ENCODE measurements at places on chromosomes 3 and 15. TPM values are rescaled to one million over a fixed set of nuclear protein-coding genes. Genes with fewer than 3 reads are reported as not detected.

Gene ARIH2
- 117 TPM for total RNA-seq

DNA sequence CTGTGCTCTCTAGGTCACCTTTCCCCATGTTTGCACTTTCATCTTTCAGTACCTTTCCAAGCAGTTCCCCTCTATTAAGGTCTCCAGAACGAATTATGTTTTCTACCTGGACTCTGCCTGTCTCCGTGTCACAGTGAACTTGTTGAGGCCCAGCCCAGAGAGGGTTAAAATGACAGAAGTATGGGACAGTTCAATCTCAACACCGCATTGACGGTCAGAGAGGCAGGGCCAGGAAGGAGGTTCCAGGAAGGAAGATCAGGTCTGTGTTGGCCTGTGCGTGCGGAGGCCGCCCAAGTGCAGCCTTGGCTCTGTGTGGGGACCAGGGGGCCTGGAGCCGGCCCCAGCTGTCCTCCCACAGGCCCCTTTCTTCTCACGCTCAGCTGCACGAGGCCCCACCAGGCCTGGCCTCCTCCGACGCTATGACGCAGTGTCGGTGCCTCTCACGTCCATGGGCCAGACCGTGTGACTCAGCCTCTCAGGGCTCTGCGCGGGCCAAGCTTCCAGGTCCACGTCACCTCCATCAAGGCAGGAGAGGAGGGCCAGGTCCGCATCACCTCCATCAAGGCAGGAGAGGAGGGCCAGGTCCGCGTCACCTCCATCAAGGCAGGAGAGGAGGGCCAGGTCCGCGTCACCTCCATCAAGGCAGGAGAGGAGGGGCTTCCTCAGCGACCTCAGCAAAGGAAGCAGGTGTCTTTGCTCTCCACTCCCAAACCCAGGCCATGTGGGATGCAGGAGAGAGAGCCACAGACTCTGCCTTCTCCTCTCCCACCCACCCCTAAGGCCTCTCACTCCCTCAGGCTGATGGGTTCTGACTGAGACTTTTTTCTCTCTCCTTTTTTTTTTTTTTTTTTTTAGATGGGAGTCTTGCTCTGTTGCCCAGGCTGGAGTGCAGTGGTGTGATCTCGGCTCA is 83.1 kb downstream of the CPN2 start:
- DNase-seq, result no peak

Gene PLSCR5
- not detected for total RNA-seq

GRCh38 chr3:9994086-9994844 is 7.6 kb upstream of the EMC3 start:
- DNase-seq, result no peak

DNA sequence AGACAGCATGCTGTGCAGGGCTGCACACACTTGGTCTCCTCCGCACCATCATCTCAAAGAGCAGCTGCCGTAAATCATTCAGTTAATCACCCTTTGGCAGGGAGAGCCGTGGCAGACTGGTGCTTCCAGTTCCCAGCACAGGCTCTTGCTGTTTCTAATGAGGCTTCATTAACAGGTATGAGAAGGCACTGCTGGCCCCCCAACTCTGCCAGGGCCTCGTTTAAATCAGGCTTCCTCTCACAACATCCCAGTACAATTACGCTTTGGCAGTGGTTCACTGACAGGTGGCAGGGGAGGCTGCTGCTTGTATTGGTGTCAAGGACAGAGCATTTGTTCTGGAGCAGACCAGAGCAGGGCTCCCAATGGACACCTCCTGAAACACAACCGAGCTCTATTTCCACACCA is 77.1 kb downstream of the BFSP2 start:
- DNase-seq, result no peak

Gene AGBL1
- total RNA-seq, result not detected

DNA sequence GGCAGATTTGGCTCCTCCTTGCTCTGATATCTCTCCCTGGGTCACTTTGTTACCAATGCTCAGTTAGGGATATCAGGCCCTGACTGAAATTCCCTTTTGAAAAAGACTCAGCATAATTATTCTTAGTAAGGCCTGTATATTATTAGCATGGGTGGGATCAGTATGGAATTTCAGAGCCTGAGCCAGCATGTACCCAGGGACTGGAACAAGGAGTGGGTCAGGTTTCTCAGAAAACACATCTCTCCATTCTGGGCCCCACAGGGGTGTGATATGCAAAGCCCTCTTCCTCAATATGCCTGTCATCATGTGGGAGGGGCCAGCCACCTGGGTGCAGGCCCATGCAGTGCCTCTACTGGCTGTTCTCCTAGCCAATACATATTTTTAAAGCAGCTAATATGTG is 423.2 kb downstream of the EPHB1 start:
- no peak for DNase-seq

GRCh38 chr3:18481946-18482548 is 56.9 kb upstream of the SATB1 start:
- DNase-seq, result no peak

Gene CCR9
- total RNA-seq, result 7.3 TPM

DNA sequence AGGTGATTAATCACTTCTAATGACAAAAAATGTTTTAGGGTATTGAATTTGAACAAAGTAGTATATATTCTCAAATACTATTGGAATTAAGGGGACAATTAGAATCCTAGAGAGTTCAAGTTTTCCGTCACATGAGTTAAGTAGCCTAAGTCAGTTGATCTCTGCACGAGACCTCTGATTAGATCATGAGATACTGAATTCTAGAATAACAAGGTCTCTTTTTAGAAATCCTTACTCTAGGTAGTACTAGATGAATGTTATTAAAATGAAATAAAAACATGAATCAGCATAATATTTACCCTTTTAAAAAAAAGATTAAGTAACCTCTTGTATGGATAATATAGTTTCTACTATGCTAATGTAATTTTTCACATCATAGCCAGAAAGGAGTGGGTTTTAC is 43.4 kb downstream of the MYO5A start:
- no peak for DNase-seq

- no peak for DNase-seq
Observed at GRCh38 chr15:60633426-60633968, 154.6 kb upstream of the ICE2 start.

- DNase-seq, result no peak
Observed at GRCh38 chr3:54641226-54642014, 286.4 kb downstream of the LRTM1 start.

DNA sequence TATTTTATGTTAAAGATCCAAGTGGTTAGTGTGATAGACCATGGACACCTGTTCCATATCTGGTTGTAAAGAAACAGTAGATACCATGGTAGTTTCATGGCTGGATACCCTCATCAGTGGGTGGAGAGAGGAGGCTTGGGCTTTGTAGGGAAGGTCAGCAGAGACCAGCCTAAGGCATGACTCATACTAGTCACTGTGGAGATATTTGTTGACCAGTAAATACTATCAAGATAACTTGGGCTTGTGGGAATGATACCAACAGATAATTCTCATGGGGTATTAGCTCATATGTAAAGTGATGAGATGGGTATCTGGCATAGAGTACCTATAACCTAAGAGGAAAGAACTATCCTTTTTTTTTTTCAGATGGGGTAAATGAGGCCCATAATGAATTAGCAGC is 354.5 kb downstream of the CACNA2D3 start:
- no peak for DNase-seq

GRCh38 chr15:72237029-72237852 is 6.3 kb upstream of the PKM start:
- no peak for DNase-seq

DNA sequence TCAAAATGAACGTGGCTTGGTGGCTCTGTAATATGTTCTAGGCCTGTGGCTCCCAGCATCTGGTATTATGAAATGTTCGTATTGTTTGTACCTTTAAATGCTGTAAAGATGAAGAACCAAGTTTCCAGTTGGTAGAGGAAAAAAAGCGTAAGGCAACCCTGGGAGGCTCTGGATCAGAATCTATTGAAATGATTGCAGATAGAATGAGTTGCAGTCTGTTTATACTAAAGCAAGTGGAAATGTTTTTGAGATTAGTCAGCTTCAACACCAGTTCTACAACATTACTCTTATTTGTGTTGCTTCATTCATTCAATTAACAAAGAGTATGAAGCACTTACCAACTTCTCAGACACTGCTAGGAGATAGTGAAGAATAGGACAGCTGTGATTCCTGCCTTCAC is 5.3 kb downstream of the ARL6IP5 start:
- DNase-seq, result no peak

- DNase-seq, result no peak
Observed at GRCh38 chr3:172749230-172749965, 1.1 kb upstream of the ECT2 start.

DNA sequence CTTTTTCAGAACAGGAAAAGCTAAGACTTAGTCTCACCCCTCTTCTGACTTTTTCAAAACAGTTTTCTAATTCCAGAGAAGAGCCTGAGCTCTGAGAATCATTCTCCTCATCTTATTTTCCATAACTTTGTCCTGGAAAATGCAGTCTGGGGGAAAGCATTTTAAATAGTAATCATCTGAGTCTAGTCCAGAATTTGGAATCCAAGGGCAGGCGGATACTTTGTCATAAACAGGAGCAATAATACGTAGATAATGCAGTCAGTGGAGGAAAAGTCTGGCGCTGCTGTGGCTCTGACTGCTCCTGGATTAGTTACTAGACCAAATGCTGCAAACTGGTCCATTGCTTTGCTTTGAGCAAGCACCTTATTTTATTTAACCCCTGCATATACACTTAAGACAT is 285.0 kb downstream of the THSD4 start:
- no peak for DNase-seq

Gene MAP3K13
- total RNA-seq, result 14.1 TPM

DNA sequence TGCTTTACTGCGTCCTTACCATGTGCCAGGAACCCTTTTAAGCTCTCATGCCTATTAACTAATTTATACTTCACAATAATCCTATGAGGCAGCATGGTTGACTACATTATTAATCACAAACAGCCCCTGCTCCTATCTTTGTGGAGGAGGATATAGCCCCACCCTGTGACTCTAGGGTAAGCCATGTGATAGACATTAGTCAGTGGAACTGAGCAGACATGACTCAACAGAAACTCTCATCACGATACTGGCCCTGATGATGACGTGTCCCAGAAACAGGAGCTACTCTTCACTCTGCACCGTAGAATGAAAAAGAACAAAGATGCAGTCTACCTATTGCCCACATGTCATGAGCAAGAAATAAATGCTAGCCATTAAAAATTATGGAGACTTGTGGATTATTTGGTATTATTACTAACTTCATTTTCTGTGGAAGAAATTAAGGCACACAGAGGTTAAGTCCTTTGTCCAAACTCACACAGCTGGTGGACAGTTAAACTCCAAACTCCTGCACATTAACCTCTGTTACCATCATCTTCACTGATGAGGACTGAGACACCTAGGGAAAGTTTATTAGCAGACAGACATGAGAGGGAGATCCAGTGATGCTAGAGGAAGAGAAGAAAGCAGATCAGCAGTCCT is 51.2 kb downstream of the CFAP20DC start:
- DNase-seq, result no peak

Gene CLDN1
- total RNA-seq, result 0.09 TPM

Gene CRYBG3
- total RNA-seq, result 5.5 TPM

Gene PAK6
- total RNA-seq, result 1.7 TPM

DNA sequence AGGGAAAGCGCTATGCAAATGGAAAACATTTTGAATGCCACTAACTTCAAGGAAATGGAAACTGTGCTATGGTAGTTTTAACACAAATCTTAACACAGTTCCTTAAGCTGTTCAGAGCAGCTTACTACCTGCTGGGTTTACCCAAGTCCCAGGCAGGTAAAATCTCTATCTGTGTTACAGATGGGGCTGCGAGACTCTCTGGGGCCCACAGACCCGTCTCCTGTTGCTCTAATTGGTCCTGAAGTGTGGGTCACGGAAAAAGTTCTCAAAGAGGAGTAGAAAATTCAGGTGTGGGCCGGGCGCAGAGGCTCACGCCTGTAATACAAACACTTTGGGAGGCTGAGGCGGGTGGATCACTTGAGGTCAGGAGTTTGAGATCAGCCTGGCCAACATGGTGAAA is 16.9 kb upstream of the ZFYVE19 start:
- DNase-seq, result no peak

GRCh38 chr3:113051302-113051711 is 60.5 kb downstream of the GTPBP8 start:
- DNase-seq, result peak; percentile 72

DNA sequence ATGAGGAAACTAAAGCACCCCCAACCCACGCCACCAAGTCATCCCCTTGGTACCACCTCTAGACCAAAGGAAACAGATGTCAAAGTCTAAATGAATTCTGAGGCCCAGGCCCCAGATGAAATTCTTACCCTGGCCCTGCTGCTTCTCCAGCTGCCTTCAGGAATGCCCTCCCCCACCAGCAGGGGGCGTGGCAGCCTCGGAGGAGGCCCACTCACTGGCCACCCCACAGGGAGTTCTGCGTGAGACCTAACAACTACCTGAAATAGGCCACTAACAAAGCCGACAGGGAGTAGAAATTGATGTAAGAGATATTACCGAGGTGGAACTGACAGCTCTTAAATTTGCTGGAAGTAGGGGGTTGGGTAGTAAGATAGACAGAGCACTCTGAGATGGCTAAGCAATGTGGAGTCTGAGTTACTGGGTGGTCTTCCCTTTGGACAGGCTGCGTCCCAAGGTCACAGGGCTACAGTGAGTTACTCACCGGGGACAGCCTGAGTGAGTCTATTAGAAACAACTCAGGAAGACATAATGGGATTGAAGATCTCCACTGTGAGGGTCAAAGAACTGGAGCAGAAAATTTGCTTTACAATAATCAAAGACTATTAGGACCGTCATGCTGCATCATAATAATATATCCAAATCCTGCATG is 240.7 kb downstream of the SHOX2 start:
- no peak for DNase-seq

Gene ARGFX
- not detected for total RNA-seq

Gene NANOGP8
- not detected for total RNA-seq

DNA sequence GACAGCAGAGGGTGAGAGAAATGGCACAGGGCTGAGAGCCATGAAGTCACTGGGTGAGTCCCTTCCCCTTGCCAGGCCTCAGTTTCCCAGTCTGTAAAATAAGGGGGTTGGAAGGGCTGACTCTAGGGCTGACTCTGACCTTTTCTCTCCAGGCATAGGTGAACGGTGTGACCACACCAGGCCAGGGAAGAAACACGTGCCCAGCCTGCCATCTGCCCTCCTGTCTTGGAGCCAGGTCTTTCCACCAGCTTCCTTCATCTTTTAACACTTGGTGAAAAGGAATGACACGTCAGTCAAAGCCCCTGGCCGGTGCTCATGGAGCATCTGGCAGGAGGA is 74.4 kb downstream of the CPN2 start:
- DNase-seq, result no peak

Gene RARRES1
- total RNA-seq, result not detected

Gene CIB2
- 2.1 TPM for total RNA-seq

DNA sequence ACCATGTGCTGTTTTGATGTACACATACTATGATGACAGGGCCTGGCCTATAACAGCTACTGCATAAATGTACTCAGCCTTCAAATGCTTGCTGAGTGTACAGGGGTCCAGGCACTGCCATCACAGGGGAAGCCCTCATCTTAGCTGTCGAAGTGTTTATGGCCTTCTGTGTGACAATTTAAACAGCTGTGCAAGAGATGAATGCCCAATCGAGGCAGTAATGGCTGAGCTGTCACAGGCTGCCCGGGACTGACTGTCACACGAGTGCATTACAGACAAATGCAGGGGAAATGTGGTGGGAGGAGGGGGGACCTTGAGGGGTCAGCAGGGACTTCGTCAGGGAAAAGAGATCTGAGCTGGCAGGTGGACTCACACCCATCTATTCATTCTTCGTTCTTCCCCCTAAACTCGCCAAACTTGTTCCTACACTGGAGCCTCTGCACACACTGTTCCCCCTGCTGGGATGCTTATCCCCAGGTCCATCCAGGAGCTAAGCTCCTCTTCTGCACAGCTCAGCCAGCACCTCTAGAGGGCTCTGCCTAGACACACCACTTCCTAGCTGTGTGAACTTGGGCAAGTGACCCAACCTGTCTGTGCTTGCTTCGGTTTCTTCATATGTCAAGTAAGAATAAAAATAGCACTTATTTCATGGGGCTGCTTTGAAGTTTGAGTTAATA is 156.2 kb upstream of the IQSEC1 start:
- no peak for DNase-seq

Measured in CD8-positive, alpha-beta memory T cell (primary cell).